ENCODE measurements at places on chromosomes 2 and 18.
A peak's percentile ranks its signal among the peaks of the same experiment; 100 is the strongest.

GRCh38 chr2:54103454-54104314 lies 11.7 kb upstream of the ACYP2 start:
- no peak for DNase-seq

DNA sequence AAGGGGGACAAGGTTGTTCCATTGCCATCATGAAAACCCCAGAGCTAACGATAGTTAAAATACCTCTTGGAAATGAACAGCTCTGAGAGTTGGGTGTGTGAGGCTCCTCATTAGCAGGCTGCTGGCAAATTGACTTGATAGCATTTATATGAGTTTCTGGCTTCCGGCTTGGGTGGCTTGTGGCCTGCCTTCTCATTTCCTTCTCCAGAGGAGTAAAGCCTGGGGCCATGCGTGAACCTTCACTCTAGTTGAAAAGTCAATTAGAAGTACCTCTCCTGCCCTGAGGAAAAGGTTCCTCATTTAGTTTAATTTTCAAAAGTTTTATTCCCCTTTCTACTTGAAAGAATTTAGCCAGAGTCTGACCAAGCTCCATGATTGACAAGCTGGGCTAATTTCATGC lies 67.1 kb downstream of the MGAT5 start:
- DNase-seq: no peak

DNA sequence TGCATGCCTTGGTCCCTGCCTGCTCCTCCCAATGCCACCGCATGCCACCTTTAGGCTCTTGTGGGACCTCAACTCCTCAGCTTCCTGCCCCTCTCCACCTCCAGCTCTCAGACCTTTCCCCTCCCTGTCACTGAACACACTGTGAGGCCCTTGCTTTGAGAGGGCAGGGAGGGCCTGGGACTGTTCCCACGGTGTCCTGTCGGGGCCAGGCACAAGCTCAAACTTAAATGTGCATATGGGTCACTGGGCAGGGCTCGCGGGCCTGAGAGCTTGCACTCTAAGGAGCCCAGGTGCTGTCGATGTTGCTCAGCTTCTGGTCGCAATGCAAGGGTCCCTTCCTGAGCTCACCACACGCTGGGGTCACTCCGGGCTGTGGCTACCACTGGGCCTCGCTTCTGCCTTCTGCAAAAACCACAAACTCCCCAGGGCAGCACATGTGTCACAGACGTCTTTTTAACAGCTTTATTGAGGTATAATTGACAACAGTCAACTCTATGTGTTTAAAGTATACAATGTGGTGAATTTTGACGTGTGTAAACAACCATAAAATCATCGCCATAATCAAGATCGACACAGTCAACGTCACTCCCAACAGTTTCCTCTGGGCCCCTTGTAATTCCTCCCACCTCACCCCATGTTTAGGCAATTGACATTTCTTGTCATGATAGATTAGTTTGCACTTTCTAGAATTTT lies 11.9 kb upstream of the B3GNT7 start:
- no peak for DNase-seq

- no peak for DNase-seq
Measured at GRCh38 chr2:160473468-160474318, 19.9 kb downstream of the RBMS1 start.

- DNase-seq: no peak
Measured at GRCh38 chr18:52826994-52827393, 487.0 kb downstream of the DCC start.

- DNase-seq: no peak
Measured at GRCh38 chr18:79250301-79250981, 145.3 kb upstream of the NFATC1 start.

GRCh38 chr2:12168354-12168753 lies 421.9 kb downstream of the LPIN1 start:
- no peak for DNase-seq

DNA sequence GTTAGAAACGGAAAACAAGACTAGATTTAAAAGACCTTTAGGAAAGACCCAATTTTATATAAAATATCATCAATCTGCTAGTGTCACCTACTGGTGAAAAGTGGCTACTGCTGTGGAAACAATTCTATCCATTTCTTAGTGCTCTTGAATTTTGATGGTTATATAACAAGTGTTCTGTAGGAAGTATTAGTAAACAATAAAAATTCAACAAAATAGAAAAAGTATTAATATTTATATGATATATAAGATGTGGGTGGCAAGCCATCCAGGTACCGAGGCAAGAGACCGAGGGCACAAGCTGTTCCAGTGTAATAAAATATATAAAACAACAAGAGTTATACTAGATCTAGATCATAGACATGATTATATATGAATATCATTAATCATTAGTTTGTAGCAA lies 6.2 kb upstream of the TMEM87B start:
- DNase-seq: peak; percentile 33

DNA sequence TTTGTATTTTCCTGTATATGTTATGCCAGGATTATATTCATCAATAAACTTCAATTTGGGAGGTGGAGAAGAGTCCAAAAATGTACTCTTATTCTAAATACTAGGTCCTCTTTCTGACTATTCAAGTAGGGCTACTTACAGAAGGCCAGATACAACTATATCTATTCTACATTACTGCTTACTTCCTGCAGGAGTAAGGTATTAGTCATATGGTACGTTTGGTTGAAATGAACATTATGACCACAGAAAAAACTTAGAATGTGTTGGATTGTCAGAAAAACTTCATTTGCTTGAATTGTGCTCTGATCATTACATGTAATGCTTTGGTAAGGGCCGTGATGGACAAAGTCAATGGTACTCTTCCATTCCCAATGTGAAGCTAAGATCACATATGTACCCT lies 35.0 kb downstream of the STAT4 start:
- DNase-seq: no peak

DNA sequence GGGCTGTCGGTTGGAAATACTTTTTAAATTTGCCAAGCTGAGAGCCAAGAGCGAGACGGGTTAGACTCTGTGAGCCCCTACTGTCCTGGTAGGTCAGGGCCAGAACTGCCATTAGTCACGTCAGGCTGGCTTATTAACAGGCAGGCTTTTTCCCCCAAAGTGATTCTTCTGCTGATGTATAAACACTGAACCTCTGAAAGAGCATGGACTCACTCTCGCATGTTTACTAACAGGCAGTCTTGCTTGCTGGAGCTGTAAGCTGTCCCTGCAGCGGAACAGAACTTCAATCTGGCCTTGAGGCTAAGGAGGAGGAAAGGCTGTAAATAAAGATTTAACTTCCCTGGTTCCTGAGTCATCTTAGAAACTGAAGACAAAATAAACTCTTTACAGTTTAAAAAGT lies 288.4 kb downstream of the PIEZO2 start:
- DNase-seq: no peak

DNA sequence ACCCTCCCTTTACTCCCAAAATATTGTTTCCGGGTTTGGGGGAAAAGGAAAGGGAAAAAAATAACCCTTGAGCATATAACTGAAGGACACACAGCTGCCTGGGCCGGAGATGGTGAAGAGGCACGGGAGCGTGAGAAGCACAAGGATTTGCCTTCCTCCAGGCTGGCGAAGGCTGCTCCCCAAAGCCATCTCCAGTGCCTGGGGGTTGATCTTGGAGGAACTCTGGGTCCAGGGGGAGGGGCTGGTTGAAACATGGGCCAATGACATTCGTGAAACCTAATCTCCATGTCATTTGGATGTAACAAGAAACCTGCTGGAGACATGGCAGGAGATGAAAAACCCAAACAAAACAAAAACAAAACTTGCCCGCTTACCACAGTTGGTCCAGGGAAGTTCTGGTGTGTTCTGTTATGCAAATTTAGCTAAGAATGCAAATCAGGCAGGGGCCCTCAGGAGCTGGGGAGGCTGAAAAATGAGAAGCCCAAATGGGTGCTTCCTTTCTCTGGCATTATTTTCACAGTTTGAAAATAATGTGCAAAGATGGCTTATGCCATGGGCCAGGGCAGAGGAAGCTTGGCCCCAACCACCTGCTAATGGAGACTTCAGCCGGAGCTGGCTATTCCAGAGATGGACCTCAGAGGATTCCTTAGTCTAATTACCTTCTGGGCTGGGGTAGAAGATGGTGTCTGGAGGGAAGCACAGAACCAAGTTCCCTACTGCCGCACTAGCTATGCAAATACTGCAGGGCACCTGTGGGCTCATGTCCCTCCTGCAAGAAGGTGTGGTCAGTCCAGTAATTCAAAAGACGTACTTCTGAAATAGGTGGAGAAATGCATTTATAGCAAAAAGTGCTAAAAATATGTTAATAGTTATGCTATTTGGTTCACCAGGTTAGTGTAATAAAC lies 180.9 kb downstream of the BCL2 start:
- DNase-seq: peak; percentile 59

DNA sequence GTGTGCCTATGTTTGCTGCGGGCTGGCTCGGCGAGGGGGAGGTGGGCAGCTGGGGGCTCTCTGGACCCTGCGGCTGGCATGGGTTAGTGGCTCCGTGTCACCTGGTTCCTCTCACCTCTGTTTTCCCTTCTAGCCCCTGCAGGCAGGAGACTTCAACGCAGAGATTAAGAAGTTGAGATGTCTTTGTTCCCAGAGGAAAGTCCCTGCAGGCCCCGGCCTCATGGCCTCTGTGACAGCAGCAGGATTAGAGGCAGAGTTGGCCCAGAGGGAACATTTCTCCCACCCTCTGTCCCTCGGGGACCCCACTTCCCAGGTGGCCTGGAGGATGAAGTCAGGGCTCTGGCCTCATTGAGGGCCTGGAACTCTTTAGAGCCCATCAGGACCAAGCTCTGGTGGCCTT lies 56.5 kb downstream of the HPCAL1 start:
- DNase-seq: no peak

- no peak for DNase-seq
Measured at GRCh38 chr2:195338856-195339255, 318.2 kb upstream of the SLC39A10 start.

Data from GM20000 (cell line).